Fibroblast of skin of abdomen (primary cell): ENCODE measurements at places on chromosomes 12 and 14.

- DNase-seq, result no peak
Measured at GRCh38 chr12:50584135-50584534, 79.3 kb downstream of the DIP2B start.

DNA sequence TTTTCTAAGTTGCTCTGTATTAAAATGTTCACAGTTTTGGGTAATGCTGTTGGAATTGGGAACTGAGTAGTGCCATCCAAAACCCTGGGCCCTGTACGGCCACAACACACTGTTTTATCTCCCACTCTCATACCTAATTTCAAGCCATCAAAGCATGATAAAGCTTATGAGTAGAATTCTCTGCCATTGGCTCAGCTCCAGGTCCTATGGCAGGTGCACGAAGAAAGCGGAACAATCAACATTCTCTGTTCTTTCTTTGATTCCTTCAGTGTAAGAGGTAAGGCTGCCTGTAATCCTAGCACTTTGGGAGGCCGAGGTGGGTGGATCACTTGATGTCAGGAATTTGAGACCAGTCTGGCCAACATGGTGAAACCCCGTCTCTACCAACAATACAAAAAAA lies 394.9 kb downstream of the CCDC91 start:
- DNase-seq, result no peak

DNA sequence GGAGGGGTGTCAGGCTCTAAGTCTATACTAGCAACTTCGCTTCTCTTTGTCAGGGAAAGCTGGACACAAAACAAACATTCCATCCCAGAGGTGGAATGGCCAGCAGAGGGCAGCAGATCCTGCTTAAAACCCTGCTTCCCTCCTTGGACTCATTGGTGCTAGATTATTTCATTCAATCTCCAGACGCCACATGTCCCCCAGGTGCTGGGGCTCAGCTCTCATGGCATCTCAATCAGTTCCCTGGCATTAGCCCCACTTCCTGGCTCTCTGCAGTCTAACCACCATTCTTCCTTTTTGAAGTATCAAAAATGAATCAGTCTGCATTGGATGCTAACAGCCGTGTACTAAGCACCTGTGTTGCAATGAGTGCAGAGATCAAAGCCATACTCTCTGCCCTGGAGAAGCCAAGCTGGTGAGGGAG lies 8.1 kb upstream of the PPP1R1A start:
- DNase-seq, result peak; percentile 49

GRCh38 chr12:3750616-3751015 lies 2.3 kb downstream of the CRACR2A start:
- DNase-seq, result no peak

DNA sequence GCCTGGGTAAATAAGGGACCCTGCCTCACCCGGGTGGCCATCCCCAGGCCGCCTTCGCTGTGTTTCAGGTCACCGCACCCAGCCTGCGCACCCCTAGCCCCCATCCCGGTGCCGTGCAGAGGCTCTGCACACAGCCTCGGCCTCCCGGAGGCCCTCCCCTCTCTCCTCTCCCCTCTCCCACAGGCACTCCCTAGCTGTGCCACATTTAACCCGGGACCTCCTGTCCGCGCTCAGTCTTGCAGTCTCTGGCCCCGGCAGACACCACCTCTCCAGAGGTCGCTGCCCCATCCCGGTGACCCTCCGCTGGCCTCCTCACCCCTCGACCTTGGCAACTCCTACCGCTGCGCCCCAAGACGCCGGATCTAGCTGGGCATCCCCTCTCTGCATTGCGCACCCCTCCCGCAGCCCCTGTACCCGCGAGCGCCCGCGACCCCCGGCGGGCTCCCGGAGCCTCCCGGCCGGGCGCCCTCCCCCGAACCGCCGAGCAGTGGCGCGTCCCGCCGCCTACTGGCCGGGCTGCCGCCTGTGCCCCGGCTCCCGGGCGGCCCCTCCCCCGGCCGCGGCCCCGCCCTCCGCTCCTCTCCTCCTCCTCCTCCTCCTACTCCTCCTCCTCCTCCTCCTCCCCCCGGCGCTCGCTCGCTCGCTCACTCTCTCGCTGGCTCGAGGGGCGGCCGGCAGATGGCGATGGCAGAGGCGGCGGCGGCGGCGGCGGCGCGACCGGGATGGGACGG lies 120.7 kb downstream of the AACS start:
- peak; percentile 78 for DNase-seq

- no peak for DNase-seq
Measured at GRCh38 chr12:127911291-127911690, 355.7 kb upstream of the TMEM132C start.

DNA sequence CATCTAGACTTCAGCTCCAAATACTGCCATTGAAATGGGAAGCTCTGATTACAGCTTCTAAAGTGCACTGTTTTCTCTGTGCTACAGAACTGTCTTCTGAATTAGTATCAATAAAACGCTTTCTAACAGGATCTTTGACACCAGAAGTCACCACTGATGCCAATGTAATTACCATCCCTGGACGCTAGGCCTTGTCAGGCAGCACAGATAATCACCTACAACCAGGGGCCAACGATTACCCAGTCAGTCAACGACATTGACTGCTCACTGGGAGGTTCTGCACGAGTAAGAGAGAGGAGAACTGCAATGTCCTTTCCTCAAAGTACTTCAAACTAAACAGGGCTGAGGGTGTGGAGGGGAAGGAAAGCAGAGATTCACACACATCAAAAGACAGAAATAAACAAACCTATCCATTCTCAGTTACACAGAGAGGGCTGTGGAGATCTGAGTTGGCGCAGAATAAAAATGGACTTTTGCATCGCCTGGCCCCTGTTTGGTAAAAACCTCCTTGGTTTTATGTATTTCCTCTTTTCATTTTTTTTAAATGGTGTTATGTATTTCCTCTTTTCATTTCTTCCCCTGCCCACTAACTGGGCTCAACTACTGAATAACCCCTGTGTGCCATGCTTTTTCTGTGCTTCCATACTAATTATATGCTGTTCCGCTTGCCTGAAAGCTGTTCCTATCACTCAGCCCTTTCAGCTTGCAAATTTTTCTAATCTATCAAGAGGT lies 492.2 kb downstream of the APAF1 start:
- DNase-seq, result no peak

- peak; percentile 100 for DNase-seq
Measured at GRCh38 chr12:92078167-92079053, 67.2 kb downstream of the BTG1 start.

GRCh38 chr14:71590131-71590530 lies 342.1 kb upstream of the RGS6 start:
- DNase-seq, result no peak

- DNase-seq, result peak; percentile 95
Measured at GRCh38 chr12:25997201-25997963, 38.9 kb downstream of the RASSF8 start.

GRCh38 chr14:101335061-101335661 lies 226.1 kb upstream of the DIO3 start:
- DNase-seq, result no peak

GRCh38 chr12:95763809-95764253 lies 26.7 kb downstream of the NTN4 start:
- peak; percentile 68 for DNase-seq

DNA sequence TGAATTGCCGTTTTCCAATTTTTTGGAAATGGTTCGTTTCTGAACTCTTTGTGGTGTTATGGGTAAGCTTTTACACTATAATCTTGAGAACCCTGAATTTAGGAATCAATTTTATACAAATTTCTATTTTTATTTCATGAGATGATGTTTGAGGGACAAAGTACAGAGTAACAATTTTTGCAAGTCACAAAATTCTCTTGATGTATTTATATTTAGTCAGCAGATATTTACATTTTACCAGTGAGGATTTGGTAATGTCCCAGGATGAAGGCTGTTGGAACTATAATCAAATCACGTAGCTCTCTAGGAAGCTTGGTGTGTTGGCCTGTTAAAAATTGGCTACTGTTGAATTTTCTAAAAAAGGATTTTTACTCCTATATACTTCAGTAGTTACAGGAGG lies 24.2 kb downstream of the GPATCH2L start:
- DNase-seq, result no peak

- DNase-seq, result no peak
Measured at GRCh38 chr14:100147691-100148464, 11.6 kb downstream of the DEGS2 start.

GRCh38 chr14:105094193-105094907 lies 29.1 kb upstream of the GPR132 start:
- DNase-seq, result no peak

DNA sequence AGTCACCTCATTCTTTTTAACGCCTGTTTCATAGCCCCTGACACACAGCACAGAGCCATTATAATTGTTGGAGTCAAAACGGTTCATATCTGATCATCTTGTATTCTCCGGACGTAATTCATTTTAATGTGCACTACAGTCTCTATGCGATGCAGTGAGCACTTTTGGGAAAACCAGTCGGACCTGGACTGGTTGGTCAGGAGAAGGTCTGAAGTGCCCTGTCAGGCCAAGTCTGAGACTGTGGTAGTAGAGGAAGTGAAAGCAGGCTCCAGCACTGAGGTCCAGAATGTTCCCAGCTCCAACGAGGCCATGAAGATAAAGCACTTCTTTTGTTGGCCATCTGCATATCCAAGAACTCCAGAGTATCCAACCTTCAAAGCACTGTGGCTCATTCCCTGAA lies 117.1 kb upstream of the NCOR2 start:
- DNase-seq, result no peak

DNA sequence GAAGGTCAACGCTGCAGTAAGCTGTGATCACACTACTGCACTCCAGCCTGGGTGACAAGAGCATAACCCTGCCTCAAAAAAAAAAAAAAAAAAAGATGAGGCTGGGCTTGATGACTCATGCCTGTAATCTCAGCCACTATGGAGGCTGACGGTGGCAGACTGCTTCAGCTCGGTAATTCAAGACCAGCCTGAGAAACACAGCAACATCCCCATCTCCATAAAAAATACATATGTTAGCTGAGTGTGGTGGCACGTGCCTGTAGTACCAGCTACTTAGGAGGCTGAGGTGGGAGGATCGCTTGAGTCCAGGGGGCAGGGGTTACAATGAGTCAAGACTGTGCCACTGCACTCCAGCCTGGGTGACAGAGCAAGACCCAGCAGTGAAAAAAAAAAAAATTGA lies 50.4 kb downstream of the GXYLT1 start:
- DNase-seq, result peak; percentile 40

- no peak for DNase-seq
Measured at GRCh38 chr12:119369907-119370546, 35.5 kb downstream of the CCDC60 start.

DNA sequence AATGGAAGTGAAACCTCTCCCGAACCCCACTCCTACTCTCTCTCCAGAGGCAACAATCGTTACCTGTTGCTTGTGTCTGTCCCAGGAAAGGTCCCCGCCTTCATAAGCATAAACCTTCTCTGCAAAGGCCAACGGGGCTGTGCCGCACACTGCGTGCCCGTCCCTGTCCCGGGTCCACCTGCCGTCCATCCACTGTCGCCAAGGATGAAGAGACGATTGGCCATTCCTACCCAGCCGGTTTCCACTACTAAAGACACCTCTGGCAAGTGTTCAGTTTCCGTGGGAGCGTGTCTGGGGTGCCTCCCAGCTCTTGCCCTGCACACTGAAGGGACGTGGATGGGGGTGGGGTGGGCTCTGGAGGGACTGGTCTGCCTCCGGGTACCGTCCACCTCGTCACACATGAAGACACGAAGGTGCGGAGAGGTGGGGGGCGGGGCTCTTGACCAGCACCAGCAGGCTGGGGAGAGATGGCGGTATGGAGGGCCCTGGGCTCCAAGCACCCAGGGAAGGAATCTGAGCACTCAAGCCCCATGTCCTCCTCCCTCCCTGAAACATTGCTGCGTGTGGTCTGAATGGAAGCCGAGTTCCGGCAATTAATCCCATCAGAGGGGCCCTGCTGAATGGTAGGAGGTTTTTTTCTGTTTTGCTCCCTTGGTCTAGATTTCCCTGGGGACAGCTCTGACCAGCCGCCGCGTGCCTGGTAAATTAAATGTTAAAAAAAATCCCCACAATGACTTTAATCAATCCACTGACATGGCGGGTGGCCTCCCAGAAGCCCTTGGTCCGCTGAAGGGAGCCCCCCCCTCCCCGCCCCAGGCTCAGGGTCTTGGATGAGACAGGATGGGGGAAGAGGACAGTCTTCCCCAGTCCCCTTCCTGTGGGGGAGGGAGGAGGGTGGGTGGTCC lies 4.1 kb upstream of the KIF26A start:
- no peak for DNase-seq
